Cerebellar nuclear complex (tissue), 1 donor: ENCODE measurements at places on chromosomes 12 and 14.

DNA sequence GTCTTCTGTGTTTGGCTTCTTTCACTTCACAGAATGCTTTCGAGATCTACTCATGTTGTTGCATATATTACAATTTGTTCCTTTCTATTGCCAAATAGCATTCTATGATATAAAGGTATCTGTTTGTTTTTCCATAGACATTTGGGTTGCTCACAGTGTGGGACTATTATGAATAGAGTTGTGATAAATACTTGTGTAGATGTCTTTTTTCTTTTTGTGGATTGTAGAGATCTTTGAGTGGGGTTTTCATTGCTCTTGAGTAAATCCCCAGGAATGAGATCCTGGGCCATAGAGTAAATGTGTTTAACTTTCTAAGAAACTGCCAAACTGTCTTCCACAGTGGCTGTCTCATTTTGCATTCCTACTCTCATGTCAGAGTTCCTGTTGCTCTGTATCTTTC, 24.9 kb upstream of the CEBPE start:
- DNase-seq = no peak

- DNase-seq = no peak
These were observed 51.4 kb upstream of the TMX1 start for GRCh38 chr14:51188566-51189185.

DNA sequence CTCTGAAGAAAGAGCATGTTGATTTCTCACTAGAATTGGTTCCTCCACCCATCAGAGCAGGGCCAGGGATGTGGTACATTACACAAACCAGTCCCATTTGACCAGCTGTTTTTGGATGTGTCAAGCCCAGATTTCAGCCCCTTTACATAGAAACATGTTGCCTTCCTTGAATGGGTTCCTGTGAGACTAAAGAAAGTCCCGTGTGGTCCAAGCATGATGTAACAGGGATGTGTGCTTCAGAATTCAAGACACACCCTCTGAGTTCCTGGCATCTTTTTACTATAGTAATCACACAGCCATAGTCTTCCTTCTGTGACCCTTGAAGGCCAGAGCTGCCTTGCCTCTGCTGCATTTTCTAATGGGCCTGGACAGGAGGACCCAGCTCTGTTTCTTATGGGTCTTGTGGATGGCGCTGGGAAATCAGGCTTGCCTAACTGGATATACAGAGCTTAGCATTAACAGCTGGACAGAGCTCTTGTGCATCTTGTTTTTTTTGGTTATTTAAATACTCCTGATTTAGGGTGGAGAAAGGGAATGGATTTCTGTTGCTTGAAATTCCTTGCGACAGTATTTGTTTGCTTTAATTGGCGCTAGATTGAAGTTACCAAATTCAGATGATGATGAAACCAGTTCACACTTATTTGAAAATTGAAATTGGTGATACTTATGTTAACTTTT, 341.0 kb downstream of the ZFP36L1 start:
- DNase-seq = no peak

- DNase-seq = no peak
These were observed 218.3 kb upstream of the DAAM1 start for GRCh38 chr14:58969951-58970751.

DNA sequence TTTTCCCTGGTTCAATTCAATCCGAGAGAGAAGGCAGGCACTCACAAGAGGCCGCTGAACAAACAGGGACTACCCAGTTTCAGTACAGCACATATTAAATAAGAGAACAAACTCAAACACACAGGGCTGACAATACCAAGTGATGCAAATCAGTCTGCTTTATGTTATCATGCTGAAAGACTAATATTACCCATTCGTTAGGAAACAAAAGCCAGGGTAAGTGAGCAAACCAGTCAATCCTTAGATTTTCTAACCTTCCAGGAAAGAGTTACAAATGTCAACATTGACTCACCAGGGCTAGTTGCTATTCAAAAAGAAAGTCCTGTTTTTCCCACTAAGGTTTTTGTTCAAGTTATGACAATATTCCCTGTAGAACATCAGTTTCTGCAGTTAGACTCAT, 246.2 kb downstream of the C12orf42 start:
- DNase-seq = no peak
